Muscle of back (tissue), 13 donors: ENCODE measurements at places on chromosomes 7 and 10. TPM values are rescaled to one million over a fixed set of nuclear protein-coding genes. Genes with fewer than 3 reads are reported as not detected.

The H2BK1 gene
- polyA plus RNA-seq, result not detected

The CALML5 gene
- not detected for polyA plus RNA-seq

The HTR5A gene
- polyA plus RNA-seq, result not detected

The HYAL4 gene
- not detected for polyA plus RNA-seq

The ETV1 gene
- 9.6 TPM for polyA plus RNA-seq

The PON1 gene
- 0.31 TPM for polyA plus RNA-seq

The CALY gene
- not detected for polyA plus RNA-seq

The PAX2 gene
- 0.08 TPM for polyA plus RNA-seq

The SNCG gene
- 4.3 TPM for polyA plus RNA-seq

The BMPER gene
- 5.9 TPM for polyA plus RNA-seq

The CARD11 gene
- 0.60 TPM for polyA plus RNA-seq

- no peak for DNase-seq
Measured at GRCh38 chr10:60963441-60964256, 19.7 kb upstream of the RHOBTB1 start.

DNA sequence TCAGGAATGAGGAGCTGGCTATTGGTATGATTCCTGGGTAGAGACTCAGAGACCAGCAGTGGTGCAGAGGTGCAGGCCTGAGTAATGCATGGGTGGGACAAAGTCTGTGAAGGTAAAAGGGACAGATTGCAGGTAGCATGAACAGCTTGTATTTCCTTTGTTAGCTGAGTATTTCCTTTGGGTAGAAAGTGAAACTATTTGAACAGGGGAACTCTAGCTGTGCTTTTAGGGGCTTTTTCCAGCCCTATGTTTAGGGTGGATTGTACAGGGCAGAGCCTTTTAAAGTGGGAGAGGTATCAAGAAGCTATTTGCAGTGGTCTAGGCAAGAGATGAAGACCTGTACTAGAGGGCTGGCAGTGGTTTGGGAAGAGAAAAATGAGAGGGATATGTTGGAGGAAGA is 739.9 kb downstream of the REEP3 start:
- DNase-seq, result no peak

DNA sequence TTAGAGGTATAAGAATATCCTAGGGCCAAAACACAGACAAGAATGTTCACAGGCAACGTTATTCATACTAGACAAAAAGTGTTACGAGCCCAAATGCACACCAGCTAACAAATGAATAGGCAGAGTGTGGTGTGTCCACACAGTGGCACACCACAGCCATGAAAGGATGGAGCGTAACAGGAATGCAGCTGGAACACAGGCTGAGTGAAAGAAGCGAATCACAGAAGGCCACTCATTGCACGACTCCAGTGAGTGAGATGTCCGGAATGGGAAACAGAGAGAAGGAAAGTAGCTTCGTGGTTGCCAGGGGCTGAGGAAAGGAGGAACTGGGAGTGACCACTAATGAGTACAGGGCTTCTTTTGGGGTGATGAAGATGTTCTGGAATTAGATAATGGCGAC is 198.8 kb downstream of the TNS3 start:
- no peak for DNase-seq

DNA sequence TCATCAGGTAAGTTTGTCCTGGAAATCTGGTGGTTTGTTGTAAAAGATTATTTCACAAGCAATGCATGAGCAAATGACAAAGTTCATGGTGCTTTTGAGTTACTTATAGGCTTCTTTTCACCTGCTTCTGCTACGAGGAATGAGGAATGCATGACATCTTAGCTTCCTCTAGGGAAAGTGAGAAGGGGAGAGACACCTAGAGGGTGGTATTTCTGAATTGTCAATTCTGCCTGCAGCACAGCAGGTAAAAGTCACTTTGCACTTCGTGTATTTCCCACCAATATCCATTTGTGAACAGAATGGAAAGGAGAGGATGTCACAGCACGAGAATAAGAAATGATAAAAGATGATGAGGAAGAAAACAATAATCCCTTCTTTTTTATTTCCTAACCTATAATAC is 153.4 kb upstream of the FEZF1 start:
- no peak for DNase-seq

DNA sequence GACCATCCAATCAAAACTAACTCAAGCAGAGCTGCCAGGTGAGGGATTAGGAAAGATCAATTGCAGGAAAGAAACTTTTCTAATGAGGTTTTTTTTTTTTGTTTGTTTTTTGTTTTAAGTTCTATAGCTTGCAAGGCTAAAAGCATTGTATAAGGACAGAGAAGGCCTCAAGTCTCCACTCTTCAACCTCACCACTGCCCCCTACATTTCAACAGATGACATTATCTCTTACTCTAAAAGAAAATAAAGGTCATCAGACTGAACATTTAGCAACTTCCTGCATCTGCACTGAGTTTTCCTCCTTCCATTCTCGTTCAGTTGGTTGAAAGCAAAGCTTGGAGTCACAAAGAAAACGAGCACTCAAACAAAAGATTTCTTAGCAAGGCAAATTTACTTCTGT is 45.2 kb upstream of the EXOC4 start:
- no peak for DNase-seq

DNA sequence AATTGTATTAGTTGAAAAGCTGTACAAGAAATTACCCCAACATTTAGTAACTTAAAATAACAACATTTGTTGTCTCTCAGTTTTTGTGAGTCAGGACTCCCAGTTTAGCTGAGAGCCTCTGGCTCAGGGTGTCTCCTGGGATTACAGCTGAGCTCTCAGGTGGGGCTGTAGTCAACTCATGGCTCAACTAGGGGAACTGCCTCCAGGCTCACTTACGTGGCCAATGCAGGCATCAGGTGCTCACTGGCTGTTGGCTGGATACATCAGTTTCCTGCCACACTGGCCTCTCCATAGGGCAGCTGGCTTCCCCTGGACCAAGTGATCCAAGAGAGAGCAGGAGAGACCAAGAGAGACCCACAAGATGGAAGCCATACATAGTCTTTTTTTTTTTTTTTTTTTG is 17.5 kb downstream of the CCNY start:
- no peak for DNase-seq

- DNase-seq, result no peak
Measured at GRCh38 chr7:27214239-27214950, 14.5 kb upstream of the HOXA13 start.

DNA sequence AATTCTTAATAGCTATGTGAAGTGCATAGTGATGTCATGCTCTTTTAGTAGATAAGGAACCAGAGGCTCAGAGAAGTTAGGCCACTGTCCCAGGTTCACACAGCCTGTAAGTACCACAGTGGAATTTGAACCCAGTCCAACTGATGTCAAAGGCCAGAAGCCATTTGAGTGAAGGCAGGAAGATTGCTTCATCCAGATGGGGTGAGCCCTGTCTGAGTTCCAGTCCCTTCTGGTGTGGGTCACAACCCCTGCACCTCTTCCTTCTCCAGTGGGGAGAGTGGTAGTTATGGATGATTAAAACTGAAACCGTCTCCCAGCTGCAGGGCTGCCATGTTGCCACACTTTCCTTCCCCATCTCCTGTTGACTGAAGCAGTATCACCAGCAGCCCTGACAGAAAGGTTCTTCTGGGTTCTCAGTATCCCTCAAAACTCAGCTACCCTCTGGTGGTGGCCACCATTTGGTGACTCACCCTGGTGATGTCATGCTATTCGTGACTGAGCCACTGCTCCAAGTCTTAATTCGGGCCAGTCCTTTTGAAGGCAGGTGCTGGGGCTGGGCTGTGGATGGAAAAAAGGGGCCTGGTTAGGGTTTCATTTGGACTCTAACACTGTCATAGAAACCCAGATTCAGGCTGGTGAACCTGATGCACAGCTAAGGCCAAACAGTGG is 1.5 kb upstream of the C10orf95 start:
- no peak for DNase-seq

- DNase-seq, result no peak
Measured at GRCh38 chr7:149870274-149870673, 3.5 kb upstream of the ATP6V0E2 start.

DNA sequence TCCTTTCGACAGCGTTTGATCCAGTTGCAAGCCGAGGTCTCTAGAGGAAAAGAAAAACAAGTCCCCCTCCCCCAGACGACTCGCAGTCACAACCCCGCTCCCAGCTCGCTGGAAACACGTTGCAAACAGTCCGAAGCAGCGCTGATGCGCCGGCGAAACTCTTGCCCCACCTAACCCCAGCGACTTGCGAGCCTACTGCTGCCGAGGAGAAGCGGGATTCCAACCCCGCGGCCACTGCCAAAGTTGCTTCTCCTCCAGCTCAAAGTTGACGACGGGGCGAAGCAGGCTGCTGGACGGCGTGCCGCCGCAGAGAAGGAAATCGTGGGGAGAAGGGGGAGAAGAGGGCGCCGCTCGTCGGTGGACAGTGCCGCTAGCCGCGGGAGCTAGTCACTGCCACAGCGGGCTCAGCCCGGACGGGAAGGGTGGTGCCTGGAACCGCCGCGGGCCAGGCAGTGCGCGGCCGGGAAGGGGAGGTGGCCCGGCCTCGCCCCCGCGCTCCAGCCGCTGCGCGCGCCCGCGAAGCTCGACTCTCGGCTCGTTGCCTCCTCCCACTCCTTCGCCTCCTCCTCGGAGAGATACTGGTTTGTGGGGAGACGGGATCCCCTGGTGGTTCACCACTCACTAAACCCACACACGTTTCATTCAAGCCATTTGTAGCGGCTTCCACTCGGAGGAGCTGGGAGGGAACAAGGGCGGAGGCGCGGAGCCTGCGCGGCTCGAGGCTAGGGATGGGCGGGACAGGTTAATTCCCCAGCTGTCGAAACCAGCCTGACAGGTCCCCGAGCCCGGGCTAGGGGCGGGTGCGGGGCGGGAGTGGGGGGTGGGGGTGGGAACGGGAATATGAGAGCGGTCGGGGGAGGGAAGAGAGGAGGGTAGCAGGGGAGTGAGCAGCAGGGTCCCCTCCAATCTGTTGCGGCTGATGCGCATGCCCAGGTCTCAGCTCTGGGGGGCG is at the start of gene GPR37:
Gene GPR37, minus strand, starts transcription at position 392 of the 952 bp plus-strand sequence. CDS start 816 bp downstream, outside the sequence.
- peak; percentile 35 for DNase-seq

GRCh38 chr7:68969571-68969970 is 628.7 kb upstream of the AUTS2 start:
- DNase-seq, result no peak

GRCh38 chr7:91165006-91165845 is 99.0 kb upstream of the FZD1 start:
- DNase-seq, result peak; percentile 81

DNA sequence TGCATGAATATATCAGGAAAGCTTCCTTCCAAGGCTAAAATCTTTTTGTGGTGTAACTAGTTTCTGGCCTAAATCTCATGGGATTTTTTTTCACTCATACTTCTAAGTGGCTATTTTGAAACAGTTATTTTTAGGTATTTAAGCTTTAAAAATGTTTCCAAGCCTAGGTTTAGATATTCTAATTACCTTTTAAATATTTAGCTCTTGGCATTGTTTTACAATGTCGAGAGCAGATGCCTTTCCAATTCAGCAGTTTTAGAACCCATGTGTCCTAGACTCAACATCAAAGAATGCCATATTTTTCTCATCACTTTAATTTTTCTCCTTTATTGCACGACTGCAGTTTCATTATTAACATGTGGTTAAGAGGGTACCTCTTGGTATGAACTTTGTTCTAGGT is 27.1 kb upstream of the STOX1 start:
- DNase-seq, result no peak

DNA sequence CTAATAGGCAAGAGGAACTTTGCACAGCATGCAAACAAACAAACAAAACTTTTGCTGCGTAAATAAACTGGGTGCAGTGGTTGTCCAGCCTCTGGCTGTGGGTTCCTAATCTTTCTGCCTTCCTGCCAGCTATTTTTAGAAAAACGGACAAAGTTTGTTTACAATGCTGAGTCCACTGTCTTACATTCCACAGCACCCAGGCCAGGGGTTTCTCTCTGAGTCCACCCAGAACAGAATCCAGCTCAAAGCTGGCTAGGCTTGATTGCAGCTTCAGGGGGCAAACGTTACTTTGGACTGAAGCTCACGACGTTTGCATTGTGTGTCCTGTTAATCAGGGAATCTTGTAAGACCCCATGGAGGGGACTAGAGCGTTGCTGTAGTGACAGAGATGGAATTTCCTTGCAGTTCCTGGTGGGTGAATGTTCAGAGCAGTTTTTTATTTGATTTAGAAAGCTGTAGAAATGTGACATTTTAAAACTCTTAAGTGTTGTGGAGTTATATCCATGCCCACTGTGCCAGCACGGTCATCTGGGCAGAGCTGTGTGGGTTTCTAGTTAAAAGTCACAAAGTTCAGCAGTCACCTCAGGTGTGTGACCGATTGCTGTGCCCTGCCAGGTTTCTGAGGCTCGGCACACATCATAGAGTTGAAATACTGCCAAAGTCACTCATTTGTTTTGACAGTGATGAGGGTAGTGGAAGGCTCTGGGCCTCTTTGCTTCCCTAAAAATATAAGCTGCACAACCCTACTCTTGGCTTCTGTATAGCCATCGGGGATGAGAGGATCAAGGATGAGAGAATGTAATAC is 247.0 kb downstream of the STK31 start:
- no peak for DNase-seq

DNA sequence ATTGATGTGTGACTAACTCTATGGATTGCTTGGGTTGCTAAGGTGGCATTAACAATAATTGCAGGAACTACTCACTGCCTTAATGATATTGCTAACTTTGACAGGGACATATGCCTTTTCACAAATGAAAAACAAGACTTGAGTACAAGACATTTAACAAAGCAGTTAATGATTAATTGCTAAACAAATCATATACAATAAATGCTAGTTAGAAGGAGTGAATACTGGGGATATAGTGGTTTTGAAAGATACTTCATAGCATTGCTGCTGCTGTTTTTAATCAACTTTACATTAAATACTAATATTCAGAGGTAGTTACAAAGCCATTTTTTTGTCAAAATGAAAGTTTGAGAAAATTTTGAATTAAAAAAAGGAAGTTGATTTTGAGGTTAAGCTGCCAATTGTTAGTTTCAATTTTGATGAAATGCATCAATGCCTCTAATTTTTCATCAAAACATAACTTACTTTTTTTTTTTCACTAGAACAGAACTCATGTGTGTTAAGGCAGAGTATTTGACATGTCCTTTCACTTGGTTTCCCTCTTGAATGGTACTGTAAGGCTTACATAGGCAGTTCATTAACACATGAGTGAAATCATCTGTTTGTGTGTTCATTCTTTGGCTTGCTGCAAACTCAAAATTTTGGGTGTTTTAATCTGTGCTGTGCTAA is 106.2 kb upstream of the SEMA3D start:
- no peak for DNase-seq

DNA sequence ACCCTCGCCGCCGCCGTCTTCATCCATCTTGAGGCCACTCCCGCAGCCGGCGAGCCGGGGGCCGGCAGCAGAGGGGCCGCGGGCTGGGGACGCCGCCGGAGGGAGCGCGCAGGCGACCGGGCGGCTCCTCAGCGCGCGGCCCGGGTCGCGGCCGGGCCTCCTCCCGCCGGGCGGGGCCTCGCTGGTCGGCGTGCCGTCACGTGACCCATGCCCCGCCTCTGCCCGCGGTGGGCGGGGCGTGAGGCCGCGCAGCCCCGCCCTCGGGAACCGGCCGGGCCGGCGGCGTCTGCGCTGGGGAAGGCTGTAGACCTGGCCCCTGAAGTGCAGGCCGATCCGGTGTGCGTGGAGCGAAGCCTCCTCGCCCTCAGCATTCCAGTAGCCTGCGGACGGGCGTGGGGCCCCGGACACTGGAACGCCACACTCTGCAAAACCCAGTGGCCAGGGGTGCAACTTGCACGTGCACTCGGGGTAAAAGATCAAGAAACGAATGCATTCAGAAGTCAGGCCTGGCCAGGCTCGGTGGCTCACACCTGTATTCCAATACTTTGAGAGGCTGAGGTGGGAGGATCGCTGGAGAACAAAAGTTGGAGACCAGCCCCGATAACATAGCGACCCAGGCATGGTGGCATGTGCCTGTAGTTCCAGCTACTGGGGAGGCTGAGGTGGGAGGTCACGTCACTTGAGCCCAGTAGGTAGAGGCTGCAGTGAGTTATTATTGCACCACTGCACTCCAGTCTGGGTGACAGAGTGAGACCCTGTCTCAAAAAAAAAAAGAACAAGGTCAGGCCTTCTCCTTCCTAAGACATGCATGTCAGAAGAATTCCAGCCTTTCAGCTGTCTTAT is at the start of gene CYTH3:
Gene CYTH3, minus strand, starts transcription at position 144 of the 843 bp plus-strand sequence. Its CDS starts 117 bp downstream, at position 27.
- peak; percentile 83 for DNase-seq
